ENCODE measurements at places on chromosomes 7 and 10. TPM values are rescaled to one million over a fixed set of nuclear protein-coding genes. Genes with fewer than 3 reads are reported as not detected.

DNA sequence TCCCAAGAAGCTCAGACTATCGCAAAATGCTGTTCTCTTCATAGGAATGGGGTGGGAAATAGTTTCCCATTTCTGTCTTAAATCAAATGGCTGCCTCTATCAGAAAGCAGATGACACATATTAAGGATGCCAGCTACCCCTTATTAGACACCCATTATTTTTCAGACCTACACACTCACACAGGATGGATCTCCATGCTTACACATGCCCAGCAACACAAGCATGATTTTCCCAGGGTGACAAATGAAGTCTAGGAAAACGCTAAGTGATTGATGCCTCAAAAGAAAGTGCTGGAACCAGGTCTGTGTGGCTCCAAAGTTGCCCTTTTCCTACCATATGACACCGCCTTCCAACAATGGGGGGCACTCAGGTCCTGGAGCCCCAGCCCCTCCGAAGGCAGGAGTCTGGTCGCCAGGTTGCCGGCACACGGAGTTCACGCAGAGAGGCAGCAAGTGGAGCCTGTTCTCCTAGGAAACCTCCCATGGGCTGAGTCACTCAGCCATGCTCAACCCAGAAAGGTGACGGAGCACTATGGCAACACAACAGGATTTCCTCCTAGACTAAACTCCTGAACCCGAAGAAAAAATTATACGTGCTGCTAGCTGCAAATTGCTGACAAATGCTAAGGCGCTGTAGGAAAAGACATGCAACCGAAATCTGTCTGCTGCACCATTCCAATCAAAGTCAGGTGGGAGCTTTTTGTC is 19.8 kb downstream of the VOPP1 start:
- no peak for DNase-seq

- DNase-seq, result no peak
Measured at GRCh38 chr10:45471059-45471458, 97.0 kb downstream of the ALOX5 start.

GRCh38 chr7:2680792-2681490 is 7.1 kb upstream of the AMZ1 start:
- DNase-seq, result no peak

DNA sequence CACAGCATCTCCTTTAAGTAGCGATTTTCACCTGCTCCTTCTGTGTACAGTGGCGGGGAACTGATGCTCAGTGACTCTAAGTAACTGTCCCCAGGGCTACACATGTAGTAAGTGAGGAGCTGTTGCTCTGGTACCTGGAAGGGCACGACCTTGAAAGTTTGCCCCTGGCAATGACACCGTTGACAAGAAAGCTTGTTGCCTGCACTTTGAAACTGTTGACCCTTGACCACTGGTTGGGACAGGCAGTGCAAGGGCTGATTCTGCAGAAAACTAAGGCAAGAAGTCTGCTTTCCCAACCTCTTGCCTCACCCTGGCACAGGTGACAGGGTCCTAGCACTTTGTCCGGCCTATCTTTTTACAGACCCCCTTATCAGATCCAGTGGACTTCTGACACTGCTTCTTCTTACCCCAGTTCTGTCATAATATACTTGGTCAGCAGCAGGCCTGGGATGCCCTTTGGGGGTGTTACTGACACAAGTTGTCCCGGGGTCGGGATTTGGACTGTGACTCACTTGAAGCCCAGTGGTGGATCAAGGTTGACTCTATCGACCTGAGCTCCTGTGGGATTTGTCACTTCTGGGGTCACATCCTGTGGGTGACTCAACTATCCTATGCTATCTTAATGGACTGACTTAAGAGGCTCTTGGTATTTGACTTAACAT is 5.8 kb downstream of the ACSL5 start:
- no peak for DNase-seq

The MMD2 gene
- total RNA-seq, result not detected

The PKD1L1 gene
- total RNA-seq, result 0.23 TPM

The PHKG1 gene
- total RNA-seq, result 0.24 TPM

DNA sequence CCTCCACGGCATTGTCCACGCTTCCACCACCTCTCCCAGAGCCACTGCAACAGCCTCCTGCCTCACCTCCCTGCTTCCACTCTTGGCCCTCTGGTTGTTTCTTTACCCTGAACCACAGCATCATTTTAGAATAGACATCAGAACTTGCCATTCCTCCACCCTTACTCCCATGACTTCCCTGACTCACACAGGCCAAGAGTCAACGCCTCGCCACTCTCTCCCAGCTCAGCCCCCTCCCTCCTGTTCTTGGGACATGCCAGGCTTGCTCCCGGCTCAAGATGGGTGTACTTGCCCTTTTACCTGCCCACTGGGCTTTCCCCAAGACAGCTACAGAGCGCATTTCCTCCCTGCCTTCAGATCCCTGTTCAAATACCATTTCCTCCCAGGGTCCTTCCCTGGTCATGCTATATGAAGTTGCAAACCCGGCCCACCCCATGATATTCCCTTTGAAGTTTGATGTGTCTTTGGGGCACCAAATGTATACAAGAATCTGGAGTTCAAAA is 429.1 kb downstream of the RPS24 start:
- DNase-seq, result peak; percentile 36

- DNase-seq, result no peak
Measured at GRCh38 chr10:130455111-130455695, 319.0 kb downstream of the GLRX3 start.

DNA sequence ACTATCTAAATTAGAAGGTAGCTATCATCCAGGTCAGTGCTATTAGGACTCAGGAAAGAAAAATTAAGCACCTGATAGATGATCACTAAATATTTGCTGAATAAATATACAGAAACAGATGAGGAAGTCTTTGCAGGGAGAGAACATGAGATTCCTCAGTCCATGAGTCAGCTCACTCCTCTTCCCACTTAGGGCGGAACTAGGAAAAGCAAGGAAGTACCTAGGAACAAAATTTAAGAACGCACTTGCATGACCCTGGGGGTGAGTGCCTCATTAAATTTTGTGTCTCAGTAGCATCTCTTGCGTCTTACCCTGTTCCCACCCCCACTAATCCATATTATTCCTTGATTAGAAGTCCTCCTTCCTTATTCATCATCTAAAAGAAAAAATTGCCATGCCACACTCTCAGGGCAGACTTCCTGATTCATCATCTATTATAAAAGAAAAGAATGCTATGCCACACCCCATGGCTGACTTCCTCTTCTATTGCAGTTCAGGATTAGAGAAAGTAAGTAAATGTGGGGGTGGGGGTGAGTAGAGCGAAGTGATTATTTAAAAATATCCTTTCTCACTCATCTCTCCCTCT is 208.8 kb downstream of the THSD7A start:
- no peak for DNase-seq

DNA sequence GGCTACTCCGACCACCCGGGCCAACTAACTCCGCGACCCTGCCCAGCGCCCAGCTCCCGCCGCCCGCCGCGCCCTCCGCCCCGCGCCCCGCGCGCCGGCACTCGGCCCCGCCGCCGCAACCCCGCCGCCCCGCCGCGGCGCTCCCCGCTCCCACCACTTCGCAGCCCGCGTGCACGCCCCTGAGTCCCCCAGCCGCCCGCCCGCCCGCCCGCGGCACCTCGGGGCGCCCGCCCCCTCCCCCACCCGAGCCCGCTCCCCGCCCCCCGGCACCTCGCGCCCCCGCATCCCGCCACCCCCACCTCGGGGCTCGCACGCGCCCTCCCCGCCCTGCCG is 598 bp downstream of the JAZF1 start:
- DNase-seq, result no peak

DNA sequence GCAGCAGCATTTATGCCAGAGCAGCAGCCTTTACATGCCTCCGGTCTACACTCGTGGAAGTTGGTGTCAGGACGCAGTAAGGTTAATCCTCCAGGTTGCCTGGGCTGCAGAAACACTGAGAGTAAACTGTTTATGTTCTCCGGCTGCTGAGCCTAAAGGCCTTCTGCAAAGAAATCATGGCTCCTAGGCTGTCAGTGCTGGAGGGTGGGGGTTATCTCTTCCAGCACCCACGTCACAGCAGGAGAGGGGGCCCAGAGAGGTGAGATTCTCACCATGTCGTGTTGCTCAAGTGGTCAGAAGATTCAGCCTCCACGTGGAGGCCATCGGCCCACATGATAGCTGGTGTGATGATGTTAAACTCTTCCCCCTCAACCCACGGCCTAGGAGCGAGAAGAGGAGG is 41.2 kb downstream of the COL13A1 start:
- no peak for DNase-seq

The CDK14 gene
- 61.4 TPM for total RNA-seq

DNA sequence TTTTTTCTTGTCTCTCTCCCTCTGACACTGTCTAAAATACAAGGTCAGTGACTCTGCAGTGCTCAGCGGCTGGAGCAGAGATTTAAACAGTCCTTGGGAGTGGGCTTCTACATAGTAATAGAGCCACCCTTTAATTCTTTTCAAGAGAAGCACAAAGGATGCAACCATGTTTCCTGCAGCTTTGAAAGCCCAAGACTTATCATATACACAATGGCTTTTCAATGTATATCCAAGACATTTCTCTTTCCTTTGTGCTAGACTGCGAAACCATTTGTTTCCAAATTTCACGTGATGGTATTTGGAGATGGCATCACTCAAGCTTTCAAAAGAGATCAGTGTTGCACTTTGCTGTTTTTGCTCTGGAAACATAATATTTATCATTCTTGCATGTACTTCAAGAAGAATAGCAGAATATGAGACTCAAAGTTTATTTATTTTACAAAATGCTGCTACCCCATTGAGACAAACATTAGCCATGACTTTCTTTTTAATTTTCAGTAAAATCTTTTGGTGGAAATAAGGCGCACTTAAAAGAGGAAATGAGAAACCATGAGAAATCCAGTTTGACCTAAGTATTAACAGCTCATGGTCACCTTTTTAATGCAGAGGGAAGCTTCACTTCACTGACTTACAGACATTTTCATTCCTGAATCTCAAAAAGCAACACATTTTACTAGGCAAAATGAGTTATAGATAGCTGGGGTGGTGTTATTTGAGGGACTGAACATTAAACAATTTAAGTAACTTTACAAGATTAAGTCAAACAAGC is 76.6 kb downstream of the SEMA3C start:
- no peak for DNase-seq

DNA sequence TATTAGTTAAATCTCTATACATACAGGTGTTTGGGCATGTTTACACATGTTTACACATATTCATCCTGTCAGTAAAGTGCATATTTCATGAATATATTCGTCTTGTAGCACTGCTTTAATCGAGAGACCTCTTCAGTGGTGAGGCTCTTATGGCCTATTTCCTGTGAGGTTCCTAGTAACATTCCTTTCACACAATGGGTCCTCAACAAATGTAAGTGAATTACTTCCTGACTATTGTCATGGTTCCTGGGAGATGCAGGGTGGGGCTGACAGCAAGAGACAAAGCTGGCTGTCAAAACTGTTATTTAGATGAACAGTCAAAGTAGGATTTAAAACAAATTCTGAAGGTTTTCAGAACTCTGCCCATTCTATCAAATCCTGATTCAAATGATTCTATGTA is 12.4 kb upstream of the SEMA3A start:
- no peak for DNase-seq
